ENCODE measurements at places on chromosomes 6 and 20. TPM values are rescaled to one million over a fixed set of nuclear protein-coding genes. Genes with fewer than 3 reads are reported as not detected.

GRCh38 chr6:168530653-168531071 is 89.7 kb downstream of the SMOC2 start:
- H3K27ac ChIP-seq: no peak overlapping the region
- H3K27me3 ChIP-seq: peaks cover 28% of the 10 kb centered on the region
- peaks cover 7% of the 10 kb centered on the region for H3K4me1 ChIP-seq
- H3K4me3 ChIP-seq: no peak overlapping the region
- DNase-seq: no peak
- H3K36me3 ChIP-seq: no peaks in the 10 kb centered on the region

GRCh38 chr6:79467716-79468115 is 69.5 kb downstream of the LCA5 start:
- H3K36me3 ChIP-seq: peaks cover 2% of the 10 kb centered on the region
- no peak overlapping the region for H3K27ac ChIP-seq
- H3K27me3 ChIP-seq: peaks cover 44% of the 10 kb centered on the region
- H3K4me1 ChIP-seq: no peaks in the 10 kb centered on the region
- H3K4me3 ChIP-seq: no peak overlapping the region

DNA sequence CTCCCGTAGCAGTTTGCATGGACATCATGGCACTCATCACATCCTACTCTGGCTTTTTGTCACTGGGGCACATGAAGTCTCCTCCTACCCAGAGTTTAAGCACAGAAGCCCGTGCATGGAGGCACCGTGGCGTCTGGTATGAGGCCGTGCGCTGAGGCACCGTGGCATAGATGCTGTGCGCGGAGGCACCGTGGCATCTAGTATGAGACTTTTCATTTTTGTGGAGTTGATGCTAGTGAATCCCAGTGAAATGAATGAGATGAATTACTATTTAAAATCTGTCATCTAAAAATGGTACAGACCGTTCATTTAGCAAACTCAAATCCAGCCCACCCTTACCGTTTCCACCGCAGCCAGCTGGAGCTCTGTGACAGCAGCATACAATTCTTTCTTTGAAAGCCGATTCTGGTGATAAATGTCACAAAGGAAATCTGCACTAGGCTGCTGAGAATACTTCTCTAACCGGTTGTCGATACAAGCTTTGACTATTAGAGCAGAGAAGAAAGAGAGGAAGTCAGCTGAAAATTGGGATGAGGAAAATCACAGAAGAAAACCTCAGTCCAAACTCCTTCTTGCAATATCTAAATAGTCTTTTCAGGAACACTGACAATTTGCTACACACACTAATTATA is 11.3 kb downstream of the CYP24A1 start:
- H3K4me3 ChIP-seq: no peak overlapping the region
- peaks cover 3% of the 10 kb centered on the region for H3K36me3 ChIP-seq
- H3K27ac ChIP-seq: no peak overlapping the region
- peaks cover 52% of the 10 kb centered on the region for H3K27me3 ChIP-seq

- no peaks in the 10 kb centered on the region for H3K27me3 ChIP-seq
- peaks cover 9% of the 10 kb centered on the region for H3K4me1 ChIP-seq
- no peak overlapping the region for H3K4me3 ChIP-seq
- no peak for DNase-seq
- H3K27ac ChIP-seq: no peak overlapping the region
- peaks cover 15% of the 10 kb centered on the region for H3K36me3 ChIP-seq
These were observed 99.3 kb downstream of the MTHFD1L start for GRCh38 chr6:150964765-150965164.

- H3K36me3 ChIP-seq: no peaks in the 10 kb centered on the region
- no peaks in the 10 kb centered on the region for H3K27me3 ChIP-seq
- no peak overlapping the region for H3K4me3 ChIP-seq
- no peak for DNase-seq
These were observed 210.7 kb downstream of the BCAS1 start for GRCh38 chr20:53859684-53860083.

- H3K36me3 ChIP-seq: peaks cover 6% of the 10 kb centered on the region
- H3K27me3 ChIP-seq: peaks cover 75% of the 10 kb centered on the region
- H3K27ac ChIP-seq: no peak overlapping the region
These were observed 501 bp upstream of the PLA2G7 start for GRCh38 chr6:46735720-46736031.

- H3K4me1 ChIP-seq: peaks cover 2% of the 10 kb centered on the region
- no peak overlapping the region for H3K4me3 ChIP-seq
- H3K27me3 ChIP-seq: peaks cover 66% of the 10 kb centered on the region
- DNase-seq: no peak
These were observed 103.8 kb downstream of the NRSN1 start for GRCh38 chr6:24229696-24230405.

DNA sequence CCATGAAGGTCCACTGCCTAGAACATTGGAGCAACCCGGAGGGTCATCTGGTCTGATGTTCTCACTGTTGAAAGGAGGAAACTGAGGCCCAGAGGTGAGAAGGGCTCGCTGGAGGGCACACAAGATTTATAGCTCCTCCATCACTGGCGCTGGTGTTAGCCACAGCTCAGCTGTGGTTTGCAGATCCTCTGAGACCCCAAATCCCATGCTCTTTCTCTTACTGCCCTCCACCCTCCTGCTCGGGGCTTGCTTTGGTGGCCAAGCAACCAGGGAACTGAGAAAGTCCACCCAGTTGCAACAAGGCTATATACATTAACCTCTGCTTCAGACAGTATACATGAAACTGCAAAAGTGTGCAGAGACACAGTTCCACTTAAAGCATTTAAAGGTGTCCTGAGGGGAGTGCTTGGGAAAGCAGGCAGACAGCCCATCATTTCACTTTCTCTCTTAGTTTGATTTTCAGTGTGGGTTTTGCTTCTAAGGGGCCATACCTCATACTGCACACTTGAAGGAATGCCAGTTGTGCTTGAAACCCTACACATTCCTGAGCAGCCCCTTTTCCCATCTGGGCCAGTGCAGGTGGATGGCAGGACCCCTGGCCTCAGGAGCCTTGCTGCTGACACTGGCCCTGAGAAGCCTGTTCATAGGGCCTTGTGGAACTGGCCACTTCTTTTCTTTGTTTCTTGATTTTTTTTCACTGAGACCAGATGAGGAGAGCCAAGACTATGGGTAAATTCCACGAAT is 347.6 kb downstream of the CDC5L start:
- H3K36me3 ChIP-seq: no peaks in the 10 kb centered on the region
- peaks cover 2% of the 10 kb centered on the region for H3K4me1 ChIP-seq
- H3K27ac ChIP-seq: no peak overlapping the region
- no peaks in the 10 kb centered on the region for H3K27me3 ChIP-seq
- no peak overlapping the region for H3K4me3 ChIP-seq
- DNase-seq: no peak

HCRTR2 gene
- total RNA-seq: not detected

GRCh38 chr6:137867685-137868509 is 838 bp downstream of the TNFAIP3 start:
- H3K27me3 ChIP-seq: peaks cover 4% of the 10 kb centered on the region
- peaks cover 24% of the 10 kb centered on the region for H3K36me3 ChIP-seq
- peak overlapping the region; percentile 96 for H3K27ac ChIP-seq
- DNase-seq: peak; percentile 27
- peak overlapping the region; percentile 88 for H3K4me3 ChIP-seq

DNA sequence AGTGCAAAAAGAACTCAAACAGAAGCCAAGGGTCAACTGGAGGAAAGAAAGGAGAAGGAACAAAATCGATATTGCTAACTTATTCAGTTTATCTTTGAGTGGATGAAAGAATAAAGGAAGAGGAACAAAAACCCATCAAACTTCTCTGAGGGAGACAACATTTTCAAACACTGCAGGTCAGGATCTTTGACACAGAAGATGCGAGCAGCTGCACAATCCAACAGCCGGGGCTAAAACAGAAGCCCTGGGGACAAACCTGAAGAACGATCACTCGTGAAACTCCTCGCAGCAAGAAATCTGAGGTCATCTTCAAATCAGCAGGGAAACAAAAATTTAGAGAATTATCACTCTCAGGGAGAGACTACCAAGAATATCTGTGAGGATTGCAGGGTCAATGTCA is 14.2 kb downstream of the SLC23A2 start:
- no peaks in the 10 kb centered on the region for H3K27me3 ChIP-seq
- H3K4me1 ChIP-seq: peaks cover 26% of the 10 kb centered on the region
- peak overlapping the region; percentile 67 for H3K27ac ChIP-seq
- DNase-seq: no peak
- H3K4me3 ChIP-seq: peak overlapping the region; percentile 49
- H3K36me3 ChIP-seq: peaks cover 3% of the 10 kb centered on the region

CD109 gene
- total RNA-seq: 0.83 TPM

TMEM14C gene
- 31.5 TPM for total RNA-seq

Data from T-helper 17 cell (primary cell).